GM04503 (cell line): ENCODE measurements at places on chromosomes 3 and 15.

DNA sequence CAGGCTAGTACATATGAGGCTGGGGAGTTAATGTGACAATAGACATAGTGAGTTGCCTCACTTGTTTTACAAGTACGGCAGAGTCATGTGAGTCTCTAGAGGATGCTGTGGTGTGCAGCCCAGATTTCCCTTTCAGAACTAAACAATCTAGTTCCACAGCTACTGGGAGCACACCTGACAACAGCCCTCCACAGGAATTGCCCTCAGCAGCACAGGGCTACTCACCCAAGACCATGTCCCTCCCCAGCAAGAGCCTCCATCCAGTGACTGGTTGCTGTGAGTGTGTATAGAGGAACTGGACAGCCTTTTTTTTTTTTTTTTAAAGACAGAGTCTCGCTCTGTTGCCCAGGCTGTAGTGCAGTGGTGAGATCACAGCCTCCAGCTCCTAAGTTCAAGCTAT is 40.2 kb upstream of the UBE2E2 start:
- DNase-seq = no peak

DNA sequence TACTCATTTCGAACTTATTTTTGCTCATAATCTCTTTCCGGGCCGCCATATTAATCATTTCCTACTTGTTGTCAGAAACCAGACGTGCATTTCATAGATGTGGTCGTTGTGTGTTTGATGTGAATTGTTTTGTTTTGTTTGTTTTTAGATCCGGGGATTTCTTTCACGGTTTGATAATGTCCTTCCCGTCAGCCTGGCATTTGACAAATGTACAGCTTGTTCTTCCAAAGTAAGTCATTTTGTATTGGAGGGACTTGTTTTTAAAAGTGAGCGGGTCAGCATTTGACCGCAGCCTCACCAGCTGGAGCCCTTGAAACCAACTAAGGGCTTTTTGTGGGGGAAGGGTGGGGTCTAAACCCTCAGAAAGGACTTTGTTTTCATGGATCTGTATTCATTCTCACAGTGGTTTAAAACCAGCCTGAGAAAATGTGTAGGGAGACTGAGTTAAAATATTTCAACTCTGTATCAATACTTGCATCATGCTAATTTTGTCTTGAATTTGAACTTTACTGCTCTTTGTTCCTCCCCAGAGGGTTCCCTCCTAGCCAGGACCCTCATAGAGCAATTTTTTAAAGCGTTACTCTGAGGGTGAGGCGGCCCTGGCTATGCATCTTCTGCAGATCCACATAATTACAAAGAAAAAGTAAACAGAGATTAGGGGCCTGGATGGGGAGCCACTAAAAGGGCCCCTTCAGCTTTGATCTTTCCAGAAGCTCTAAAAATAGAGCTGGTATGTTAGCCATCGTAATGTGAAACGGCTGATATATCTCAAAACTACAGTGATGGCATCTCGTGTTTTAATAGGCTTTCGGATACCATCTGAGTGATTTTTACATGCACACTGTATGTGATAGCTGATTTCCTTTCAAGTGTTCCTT is 107.9 kb downstream of the ATG7 start:
- DNase-seq = no peak

DNA sequence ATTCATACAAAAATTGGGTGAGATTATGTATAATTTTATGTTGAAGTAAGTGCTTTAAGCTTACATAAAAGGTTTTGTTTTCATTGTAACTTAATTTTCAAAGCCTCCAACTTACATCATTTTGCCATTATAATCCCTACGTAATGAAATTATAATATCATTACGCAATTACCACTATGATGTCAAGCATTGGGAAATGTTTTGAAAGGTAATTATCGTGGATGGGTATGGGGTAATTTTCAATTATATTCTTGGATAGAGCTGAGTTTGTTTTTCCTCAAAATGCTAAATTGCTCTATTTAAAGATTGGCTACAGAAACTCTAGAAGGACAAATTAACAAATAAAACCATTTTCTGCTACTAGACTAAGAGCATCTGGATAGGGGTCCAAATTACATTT is 80.2 kb upstream of the FAM3D start:
- no peak for DNase-seq

DNA sequence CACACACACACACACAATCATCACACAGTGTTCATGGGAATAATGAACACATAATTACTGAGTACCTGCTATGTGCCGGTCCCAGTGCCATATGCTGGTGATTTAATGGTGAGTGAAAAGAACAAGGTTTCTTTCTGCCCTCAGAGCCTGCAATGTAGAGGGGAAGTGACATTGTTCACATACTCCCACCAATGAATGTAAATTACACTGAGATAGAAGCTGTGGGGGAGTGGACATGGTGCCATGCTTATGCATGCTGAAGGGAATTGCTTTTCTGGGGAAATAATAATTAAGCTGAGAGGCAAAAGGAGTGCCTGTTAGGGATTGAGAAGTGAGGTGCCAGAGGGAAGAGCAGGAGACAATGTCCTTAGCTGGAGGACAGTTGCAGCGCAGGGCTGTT is 175.1 kb downstream of the MFSD1 start:
- DNase-seq = no peak

GRCh38 chr3:10781981-10782380 is 34.0 kb upstream of the SLC6A11 start:
- DNase-seq = no peak

- no peak for DNase-seq
Observed at GRCh38 chr3:143084856-143085731, 34.5 kb upstream of the CHST2 start.

GRCh38 chr3:61740494-61740893 is 179.1 kb downstream of the PTPRG start:
- no peak for DNase-seq

- no peak for DNase-seq
Observed at GRCh38 chr15:84112025-84112424, 123.5 kb upstream of the GOLGA6L4 start.

DNA sequence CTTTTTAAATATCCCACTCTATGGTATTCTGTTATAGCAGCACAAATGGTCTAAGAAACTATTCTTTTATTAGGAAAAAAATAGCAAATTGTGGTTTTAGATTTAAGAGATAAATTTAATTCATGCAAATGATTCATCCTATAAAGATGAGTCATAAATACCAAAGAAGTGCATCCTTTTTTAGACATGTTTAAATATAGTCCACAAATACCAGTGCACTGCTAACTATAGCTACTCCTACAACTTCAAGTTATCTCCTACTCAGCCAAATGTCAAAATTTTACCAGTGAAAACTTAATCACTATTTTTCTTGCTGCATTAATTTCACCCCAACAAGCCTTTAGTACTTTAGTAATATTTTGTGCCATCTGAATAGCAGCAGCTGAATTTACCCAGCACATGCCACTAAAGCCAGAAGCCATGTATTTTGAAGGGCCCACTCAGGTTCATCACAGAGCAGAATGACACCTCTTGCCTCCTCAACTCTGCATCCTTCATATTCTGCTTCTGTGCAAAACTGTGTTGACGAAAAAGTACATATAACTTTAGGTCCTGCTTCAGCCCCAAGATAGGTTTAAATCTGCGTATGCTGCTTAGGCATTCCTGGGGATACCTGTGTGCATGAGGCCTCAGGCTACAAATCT is 24.9 kb downstream of the CX3CR1 start:
- no peak for DNase-seq

DNA sequence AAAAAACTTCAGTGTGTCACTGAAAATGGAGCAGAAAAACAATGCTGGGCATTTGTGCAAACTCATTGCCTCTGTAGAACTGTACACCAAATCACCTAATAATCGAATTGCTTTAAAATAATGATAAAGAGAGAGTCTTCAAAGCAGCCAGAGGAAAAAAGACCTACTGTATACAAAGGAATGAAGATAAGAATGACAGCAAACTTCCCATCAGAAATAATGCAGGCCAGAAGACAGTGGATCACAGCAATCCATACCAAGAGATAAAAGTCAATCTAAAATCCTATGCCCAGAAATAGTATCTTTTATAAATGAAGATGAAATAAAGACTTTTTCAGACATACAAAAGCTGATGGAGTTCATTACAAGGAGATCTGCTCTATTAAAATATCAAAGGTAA is 134.7 kb upstream of the VEPH1 start:
- DNase-seq = no peak

DNA sequence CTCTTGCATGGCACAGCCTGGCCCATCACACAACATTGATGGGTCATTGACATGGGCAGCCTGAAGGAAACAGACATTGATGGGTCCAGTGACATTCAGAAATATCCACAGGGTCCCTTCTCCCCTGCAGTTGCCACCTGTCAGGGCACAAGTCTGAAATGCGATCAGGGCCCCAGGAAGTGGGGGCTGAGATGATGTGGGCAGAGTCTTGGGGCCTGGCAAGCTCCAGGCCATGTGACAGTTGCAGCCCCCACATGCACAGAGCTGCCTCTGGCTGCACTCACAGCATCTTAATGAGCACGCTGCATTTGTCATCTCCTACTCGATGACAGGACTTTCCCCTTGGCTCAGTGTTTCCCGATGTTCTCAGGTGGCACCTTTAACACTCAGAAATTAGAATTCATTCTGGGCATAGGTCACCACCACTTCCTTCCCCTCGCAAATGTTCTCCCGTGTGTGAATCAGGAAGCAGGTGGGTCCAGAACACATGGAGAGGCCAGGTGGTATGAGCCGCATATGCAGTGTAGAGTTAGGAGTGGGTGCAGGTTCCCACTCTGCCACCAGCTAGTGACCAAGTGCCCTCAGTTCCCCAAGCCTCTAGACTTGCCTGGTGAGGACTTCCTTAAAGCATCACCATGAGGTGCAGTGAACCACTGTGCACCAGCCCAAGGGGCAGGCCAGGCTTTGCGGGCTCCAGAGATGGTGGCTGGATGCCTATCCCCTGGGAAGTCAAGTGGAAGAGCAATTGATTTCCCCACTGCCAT is 1.6 kb upstream of the TXNRD3 start:
- no peak for DNase-seq

- DNase-seq = no peak
Observed at GRCh38 chr3:177824841-177825240, 627.6 kb upstream of the TBL1XR1 start.

GRCh38 chr3:126923423-126923822 is 59.5 kb upstream of the PLXNA1 start:
- no peak for DNase-seq

- DNase-seq = no peak
Observed at GRCh38 chr3:188775412-188775811, 396.4 kb upstream of the TPRG1 start.

GRCh38 chr15:41969851-41970431 is 2.4 kb downstream of the EHD4 start:
- no peak for DNase-seq

DNA sequence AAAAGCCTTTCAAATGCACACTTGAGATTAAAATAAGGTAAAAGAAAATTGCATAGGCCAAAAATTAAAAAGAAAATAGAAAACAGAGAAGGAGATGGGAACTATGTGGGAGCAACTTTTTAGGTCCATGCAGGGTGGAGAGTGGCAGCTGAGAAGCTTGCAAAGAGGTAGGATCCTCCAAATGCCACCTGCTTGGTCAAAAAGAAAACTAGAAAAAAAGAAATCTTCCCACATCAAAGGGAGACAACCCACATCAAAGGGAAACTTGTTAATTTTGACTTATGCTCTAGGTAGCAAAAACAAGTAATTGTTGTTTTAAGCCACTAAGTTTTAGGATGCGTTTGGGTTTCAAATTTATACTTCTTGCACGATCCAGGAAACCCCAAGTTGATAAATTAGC is 342.9 kb downstream of the IL20RB start:
- no peak for DNase-seq

DNA sequence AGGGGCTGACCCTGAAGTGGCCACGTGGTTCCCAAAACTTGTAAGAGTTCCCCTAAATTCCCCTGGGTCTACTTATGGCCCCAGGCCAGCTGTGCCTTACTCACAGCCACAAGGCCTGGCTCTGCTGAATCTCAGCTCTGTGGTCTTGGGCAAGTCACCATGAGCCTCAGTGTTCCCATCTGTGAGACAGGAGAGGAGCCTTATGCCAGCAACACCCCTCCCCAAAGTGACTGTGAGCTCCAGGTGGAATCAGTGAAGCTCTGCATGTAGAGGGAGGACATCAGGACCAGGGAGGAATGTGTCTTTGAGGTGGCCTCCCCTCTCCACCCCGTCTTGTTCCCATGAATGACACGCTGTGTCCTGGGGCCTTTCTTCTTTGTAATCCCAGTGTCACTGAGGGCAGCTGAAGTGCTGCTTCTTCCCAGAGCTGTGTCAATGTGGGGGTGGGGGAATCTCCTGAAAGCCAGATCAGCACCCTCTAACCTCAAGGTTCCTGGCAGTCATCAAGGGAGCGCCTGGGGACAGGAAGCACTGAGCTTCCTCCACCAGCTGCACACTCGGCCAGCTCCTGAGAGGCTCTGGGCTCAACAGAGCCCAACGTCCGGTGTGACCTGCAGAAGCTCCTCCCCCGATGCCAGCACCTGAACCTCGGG is 258.9 kb downstream of the UACA start:
- DNase-seq = no peak

GRCh38 chr3:186825294-186825821 is 17.2 kb upstream of the ADIPOQ start:
- no peak for DNase-seq

DNA sequence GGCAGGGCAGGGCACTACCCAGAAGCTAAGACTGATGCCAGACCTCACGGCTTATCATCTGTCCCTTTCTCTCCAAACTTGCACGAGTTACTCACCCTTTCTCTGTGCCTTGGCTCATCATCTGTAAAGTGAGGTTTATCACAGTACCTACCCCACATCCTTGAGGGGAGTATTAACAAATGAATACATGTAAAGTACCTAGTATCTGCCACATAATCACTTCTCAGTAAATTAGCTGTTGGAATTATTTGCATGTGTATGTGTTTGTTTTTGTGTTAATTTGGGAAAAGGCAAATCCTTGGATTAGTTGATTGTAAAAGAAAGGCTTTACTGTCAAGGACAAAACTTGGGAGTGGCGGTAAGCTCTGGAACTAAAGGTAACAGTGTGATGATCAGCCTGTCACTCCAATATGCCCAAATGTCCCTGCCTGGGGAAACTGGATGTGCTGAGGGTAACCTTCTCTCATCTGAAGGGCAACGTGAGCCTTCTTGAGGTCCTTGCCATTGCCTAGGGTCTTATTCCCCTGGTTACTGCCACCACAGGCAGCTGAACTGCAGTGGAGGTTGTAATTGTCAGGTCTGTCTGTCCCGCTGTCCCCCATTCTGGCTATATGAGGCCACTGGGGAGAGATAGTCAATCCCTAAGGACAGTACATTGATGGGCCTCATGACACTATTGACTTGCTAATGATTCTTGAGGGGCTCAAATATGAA is 269.4 kb downstream of the CLSTN2 start:
- no peak for DNase-seq

DNA sequence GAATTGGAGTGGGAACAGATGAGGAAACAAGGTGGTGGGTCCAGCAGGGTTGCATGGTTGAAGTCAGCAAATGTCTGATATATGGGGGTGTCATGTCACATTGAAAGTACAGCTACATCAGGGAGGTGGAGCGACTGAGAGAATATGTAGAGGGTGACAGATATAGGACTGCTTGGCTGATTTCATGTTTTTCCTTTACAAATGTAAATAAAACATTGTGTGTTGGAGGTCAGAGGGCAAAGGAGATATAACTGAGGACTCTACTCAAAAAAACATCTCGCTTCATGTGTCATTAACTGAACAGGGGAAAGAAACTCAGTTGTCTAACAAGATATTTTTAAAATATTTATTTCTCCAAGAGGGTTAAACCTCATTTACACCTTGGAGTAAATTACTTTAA is 177.7 kb downstream of the TIGIT start:
- no peak for DNase-seq
